ENCODE measurements at places on chromosomes 12 and 14.

- no peak overlapping the region for H3K27ac ChIP-seq
- no peaks in the 10 kb centered on the region for H3K4me1 ChIP-seq
- H3K36me3 ChIP-seq: no peaks in the 10 kb centered on the region
- no peak for DNase-seq
Measured at GRCh38 chr14:87076146-87076545, 916.8 kb downstream of the GALC start.

DNA sequence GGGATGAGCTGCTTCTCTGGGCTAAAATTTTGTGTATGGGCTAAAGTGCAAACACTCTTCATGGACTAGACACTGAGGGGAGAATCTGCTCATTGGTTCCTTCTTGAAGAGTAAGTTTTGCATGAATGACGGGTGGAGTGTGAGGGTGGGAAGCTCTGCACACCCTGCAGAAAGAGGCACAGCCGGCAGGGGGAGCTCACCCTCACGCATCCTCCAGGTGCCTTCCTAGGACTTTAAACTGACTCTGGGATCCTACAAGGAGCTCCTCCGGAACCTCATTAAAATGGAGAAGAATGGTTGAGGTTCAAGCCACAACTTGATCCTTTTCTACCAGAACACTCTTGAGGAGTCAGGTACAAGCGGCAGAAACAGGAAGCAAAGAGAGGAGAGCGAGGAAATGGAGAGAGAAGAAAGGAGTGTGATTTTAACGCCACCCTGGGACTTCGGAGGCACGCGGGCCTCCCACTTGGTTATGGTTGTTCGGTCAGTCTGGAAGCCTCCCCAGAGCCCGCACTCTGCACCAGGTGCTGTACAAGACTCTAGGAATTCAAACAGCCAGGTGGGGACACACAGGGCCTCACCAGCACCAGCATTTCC, 87.5 kb downstream of the SETD3 start:
- H3K27me3 ChIP-seq: no peaks in the 10 kb centered on the region
- no peak overlapping the region for H3K4me3 ChIP-seq
- peaks cover 5% of the 10 kb centered on the region for H3K4me1 ChIP-seq
- H3K27ac ChIP-seq: no peak overlapping the region
- DNase-seq: no peak
- peaks cover 18% of the 10 kb centered on the region for H3K36me3 ChIP-seq

GRCh38 chr14:49641697-49642129, 6.7 kb upstream of the DNAAF2 start:
- H3K4me3 ChIP-seq: no peak overlapping the region
- H3K27me3 ChIP-seq: no peaks in the 10 kb centered on the region

- H3K4me1 ChIP-seq: no peaks in the 10 kb centered on the region
- no peak overlapping the region for H3K4me3 ChIP-seq
- no peaks in the 10 kb centered on the region for H3K27me3 ChIP-seq
- no peak overlapping the region for H3K27ac ChIP-seq
Measured at GRCh38 chr12:2804393-2805142, 7.9 kb upstream of the ITFG2 start.

DNA sequence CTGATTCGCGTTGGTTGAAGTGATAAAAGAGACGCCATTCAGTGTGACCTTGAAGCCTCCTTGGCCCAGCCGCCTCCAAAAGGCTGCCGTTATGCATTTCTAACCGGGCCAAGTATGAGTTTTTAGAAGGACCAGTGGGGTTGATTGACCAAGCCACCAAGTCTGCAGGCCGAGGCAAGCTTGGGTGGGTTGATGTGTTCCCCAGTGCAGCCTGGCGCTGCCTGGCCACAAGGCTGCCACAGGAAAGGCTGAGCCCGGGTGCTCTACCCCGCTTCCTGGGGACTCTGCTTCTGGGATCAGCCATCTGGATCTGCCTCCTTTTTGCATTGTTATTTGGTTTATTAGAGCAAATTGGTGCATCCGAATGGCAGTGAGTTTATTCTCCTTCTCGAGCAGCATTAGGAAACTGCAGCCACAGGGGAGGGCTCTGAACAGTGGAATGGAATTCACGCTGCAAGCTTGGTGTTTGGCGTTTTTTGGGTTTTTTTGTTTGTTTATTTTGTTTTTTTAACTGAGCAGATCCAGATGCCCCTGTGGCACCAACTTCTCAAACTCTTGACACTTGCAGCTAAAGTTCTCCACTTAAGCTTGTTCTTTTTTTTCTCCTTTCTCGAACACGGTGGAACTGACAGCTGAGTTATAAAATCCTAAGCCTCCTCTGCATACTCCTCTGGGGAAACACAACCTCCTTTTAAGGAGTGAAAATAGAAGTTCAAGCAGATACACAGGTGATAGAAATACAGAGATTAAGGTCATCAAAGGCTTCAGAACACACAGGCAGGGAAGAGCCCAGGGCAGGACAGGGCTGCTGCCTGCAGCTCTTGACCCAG, 145.4 kb upstream of the FKBP4 start:
- no peak overlapping the region for H3K4me3 ChIP-seq
- no peaks in the 10 kb centered on the region for H3K36me3 ChIP-seq
- no peaks in the 10 kb centered on the region for H3K4me1 ChIP-seq
- no peak for DNase-seq
- peaks cover 70% of the 10 kb centered on the region for H3K27me3 ChIP-seq
